ENCODE measurements at places on chromosomes 1 and 21. TPM values are rescaled to one million over a fixed set of nuclear protein-coding genes. Genes with fewer than 3 reads are reported as not detected.

HSD3B2 gene
- total RNA-seq = not detected

SDC3 gene
- 5.4 TPM for total RNA-seq

ADAM30 gene
- not detected for total RNA-seq

GSTM1 gene
- total RNA-seq = 18.4 TPM

PPIAL4G gene
- not detected for total RNA-seq

HLX gene
- total RNA-seq = 0.08 TPM

TNN gene
- total RNA-seq = not detected

LDLRAD1 gene
- not detected for total RNA-seq

NPHS2 gene
- not detected for total RNA-seq

CELA3B gene
- not detected for total RNA-seq

OR10J1 gene
- total RNA-seq = not detected

TMEM269 gene
- total RNA-seq = not detected

SERTAD4 gene
- total RNA-seq = 2.2 TPM

SAMD13 gene
- total RNA-seq = 0.87 TPM

PERM1 gene
- 0.23 TPM for total RNA-seq

TNFRSF4 gene
- total RNA-seq = not detected

ACADM gene
- 28.4 TPM for total RNA-seq

OR10K1 gene
- not detected for total RNA-seq

ZNF684 gene
- 3.5 TPM for total RNA-seq

KLHDC7A gene
- not detected for total RNA-seq

ACKR1 gene
- total RNA-seq = not detected

SLC44A5 gene
- total RNA-seq = 2.0 TPM

NECTIN4 gene
- 0.23 TPM for total RNA-seq

EPHA2 gene
- total RNA-seq = 110 TPM

PAPPA2 gene
- 0.46 TPM for total RNA-seq

RGS7 gene
- not detected for total RNA-seq

CFHR1 gene
- total RNA-seq = not detected

HPCAL4 gene
- total RNA-seq = not detected

BLACAT1 gene
- 2.4 TPM for total RNA-seq

FAM177B gene
- not detected for total RNA-seq

ADAMTSL4 gene
- 18.4 TPM for total RNA-seq

ANKRD35 gene
- total RNA-seq = not detected

NR5A2 gene
- not detected for total RNA-seq

DTL gene
- total RNA-seq = 15.3 TPM

CELA2B gene
- not detected for total RNA-seq

IER5 gene
- total RNA-seq = 50.2 TPM

ELAPOR1 gene
- not detected for total RNA-seq

IL22RA1 gene
- total RNA-seq = 2.4 TPM

SH3D21 gene
- 1.9 TPM for total RNA-seq

CDK18 gene
- 12.7 TPM for total RNA-seq

Measured in hair follicular keratinocyte (primary cell).